ENCODE measurements at places on chromosomes 7 and 10.

DNA sequence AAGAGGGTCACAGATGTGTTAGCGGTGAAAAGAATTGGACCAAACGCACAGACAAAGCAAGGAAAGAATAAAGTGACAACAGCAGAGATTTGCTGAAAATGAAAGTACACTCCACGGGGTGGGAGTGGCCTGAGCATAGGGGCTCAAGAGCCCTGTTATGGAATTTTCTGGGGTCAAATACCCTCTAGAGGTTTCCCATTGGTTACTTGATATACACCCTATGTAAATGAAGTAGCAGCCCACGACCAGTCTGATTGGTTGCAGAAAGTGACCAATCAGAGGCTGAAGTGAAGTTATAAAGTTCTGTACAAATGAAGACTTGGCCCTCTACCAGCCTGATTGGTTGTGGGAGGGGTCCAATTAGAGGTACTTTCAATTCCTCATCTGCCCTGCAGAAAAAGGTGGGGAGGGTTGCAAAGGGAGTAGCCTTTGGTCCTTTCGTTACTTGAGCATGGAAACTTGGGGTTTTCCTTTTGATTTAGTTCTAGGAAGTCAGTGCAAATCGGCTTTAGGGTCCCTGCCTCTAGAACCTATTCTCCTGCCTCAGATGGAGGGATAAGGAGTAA, 125.6 kb upstream of the PRPS1L1 start:
- no peak for DNase-seq

GRCh38 chr10:71766717-71767419, 6.5 kb downstream of the VSIR start:
- no peak for DNase-seq

DNA sequence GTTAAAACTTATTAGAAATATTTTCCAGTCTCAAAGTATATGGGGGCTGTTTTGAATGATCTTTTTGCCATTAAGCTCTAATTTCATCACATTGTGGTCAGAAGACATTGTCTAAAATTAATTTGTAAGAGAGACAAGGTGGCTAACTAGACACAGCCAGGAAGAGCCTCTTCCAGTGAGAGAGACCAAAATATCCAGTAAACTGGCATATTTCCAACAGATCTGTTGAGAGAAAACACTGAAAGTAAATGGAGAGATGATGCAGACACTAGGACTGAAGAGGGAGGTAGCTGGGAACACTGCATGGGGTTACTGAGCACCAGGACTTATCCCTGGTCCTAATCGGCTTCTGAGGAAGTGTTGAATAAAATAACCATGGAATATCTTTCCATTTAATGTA, 101.5 kb upstream of the TAS2R16 start:
- no peak for DNase-seq

- no peak for DNase-seq
These were observed 48.4 kb upstream of the TRIM8 start for GRCh38 chr10:102595897-102596296.

DNA sequence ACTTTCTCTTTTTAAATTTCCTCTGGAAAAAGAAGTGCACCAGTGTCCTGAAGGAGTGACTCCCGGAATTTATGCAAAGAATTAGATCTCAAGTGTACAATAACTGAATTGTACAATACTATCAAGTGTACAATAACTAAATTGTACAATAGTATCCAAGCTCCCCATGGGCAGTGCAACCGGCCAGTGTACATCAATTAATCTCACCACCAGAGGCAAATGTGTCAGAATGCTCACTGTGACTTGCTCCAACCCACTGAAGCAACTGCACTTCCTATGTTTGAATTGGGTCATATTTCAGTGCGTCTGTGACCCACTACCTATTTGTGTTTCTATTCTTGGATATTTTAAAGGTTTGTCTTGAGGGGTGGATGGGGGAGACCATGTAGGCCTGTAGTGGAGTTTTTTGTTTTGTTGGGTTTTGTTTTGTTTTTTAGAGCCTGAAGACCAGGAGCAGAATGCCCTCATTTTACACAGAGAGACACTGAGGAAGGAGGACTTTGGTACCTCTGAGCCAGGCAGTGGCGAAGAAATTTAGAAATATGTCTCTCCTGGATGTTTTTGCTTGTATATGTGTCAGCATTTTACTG, 78.5 kb upstream of the CTTNBP2 start:
- no peak for DNase-seq

DNA sequence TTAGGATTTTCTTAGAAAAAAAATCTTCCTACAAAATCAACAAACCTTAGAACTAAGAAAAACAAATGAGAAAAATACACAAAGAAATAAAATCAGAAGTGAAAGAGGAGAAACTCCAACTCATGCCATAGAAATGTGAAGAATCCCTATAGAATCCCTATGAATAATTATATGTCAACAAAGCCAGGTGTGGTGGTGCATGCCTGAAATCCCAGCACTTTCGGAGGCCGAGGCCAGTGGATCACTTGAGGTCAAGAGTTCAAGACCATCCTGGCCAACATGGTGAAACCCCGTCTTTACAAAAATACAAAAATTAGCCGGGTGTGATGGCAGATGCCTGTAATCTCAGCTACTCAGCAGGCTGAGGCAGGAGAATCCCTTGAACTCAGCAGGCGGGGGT, 27.1 kb downstream of the ACSM6 start:
- DNase-seq, result no peak

- no peak for DNase-seq
These were observed 104.1 kb upstream of the LAMB4 start for GRCh38 chr7:108234281-108234680.

- no peak for DNase-seq
These were observed 54.2 kb downstream of the SLC39A12 start for GRCh38 chr10:18005781-18006456.

DNA sequence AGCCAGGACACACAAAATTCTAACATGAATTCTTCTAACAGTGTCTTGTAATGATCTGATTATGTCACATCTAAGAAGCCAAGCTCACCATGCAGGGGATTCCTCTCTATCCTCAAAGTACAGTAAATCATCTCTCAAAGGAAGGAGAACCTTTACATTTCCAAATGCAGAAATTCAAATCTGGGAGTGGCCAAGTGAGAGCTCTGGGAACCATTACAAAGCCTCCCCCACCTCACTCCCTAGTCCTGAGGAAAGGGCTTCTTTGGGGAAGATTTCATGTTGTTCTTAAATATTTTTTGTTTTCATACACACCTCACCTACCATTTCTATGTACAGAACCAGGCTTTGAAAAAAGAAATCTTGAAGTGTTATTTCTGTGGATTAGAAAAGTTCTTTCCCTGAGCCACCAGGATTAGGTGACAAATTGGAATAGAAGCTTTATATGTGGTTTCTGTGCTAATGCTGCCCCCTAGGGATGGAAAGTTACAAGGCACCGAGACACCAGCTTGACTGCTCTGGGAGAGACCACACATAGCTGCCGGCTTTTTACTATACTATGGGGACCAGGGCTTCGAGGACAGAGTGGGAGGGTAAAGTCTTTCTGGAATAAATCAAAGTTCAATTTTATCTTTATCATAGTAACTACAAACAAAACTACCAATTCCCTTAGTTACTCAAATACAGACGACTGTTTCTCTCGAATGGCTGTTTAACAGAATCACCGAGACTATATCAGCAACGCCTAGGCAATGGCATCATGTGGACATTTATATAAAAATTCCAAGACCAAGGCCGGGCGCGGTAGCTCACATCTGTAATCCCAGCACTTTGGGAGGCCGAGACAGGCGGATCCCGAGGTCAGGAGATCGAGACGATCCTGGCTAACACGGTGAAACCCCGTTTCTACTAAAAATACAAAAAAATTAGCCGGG, 116.1 kb downstream of the RNF216 start:
- peak; percentile 11 for DNase-seq

DNA sequence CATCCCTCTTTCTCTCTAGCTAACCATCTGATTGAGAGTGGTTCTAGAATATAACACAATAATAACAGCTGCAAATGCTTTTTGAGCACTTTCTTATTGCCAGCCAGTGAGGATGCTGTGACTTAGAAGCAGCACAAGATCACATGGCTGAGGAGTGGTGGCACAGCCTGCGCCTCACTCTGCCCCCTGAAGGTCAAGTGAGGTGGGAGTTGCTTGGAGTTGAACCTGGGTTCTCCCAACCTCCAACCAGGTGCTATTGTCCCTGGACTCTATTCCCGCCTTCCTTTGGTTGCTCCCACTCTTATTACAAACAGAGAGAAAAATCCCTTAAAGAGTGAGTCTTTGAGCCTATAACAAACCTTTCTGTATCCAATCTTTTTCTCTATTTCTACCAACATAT, 280.3 kb upstream of the PODXL start:
- DNase-seq, result no peak

GRCh38 chr10:93280699-93281366, 201.3 kb downstream of the MYOF start:
- DNase-seq, result no peak

DNA sequence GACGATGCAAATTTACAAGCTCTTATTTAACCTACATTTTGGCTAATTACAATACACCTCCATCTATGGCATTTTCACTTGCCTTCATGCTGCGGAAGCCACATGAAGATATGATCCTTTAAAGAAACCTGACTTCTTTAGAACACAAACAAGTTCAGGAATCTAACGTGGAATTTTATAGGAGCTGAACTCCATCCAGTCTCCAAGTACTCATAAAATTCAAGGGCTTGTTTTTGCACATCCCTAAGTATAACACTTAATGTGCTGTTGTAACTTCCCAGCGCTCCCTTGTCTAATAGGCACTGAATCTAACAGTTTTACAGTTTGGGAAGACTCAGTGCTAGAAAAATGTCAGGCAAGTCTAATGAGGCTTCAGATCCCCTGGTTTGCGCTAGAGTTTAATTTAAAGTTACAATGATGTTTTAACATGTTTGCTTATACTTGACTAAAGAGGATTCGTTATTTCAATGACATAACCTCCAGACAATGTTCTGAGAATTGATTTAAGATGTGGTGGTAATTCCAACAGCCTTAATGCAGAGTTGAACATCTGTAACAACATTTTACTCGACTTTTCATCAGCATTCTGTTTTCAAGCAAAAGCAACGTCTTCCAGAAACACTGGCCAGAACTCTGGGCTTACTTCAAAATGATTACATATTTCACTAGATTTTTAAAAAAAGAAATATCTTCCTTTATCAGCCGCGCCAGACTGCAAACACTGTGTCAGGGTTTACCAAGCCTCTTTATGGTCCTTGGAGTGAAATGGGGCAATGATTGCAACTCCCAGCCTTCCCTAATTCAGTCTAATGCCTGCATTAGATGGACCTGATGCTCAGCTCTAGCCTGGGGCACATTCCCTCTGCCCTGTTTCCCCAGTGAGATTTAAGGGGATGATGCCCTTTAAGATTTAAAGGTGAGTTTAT, 664.3 kb downstream of the KCNMA1 start:
- no peak for DNase-seq

GRCh38 chr7:104048055-104048454, 58.6 kb upstream of the RELN start:
- DNase-seq, result no peak

DNA sequence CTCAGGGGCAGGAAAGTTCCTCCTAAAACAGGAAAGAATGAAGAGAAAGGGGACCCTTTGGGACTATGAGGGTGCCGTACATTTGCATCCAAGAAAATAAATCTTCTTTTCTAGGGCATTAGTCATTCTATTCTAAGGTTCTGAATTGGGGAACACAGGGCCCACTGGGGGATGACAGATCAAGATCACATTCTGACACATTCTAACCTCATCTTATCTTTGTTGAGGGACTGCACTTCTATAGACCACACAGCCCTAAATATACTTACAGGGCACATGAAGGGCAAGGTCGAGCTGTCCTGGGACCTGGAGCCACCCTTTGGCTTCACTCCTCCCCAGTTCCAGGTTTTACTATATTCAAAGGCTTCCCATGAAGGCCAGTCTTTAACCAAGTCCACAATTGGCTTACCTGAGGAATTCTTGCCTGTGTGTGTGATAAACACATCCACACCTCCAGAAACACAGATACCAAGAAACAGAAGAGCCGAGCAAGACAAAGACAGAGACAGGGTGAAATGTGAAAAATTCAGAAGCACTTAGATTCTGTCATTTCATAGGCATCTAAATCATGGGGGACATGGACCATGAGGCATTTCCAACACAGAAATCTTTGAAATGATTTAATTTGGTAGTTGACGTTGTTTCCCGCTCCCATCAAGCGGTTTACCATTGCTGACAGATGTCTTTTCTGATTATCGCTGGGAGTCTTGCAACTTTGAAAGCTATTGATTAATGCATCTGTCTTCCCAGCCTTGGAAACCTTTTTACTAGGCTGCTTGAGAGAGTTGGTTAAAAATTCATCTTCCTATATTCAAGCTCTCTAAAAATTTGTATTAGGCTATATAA, 75.8 kb downstream of the CCDC71L start:
- DNase-seq, result no peak

GRCh38 chr10:8615118-8615517, 560.6 kb downstream of the GATA3 start:
- no peak for DNase-seq

DNA sequence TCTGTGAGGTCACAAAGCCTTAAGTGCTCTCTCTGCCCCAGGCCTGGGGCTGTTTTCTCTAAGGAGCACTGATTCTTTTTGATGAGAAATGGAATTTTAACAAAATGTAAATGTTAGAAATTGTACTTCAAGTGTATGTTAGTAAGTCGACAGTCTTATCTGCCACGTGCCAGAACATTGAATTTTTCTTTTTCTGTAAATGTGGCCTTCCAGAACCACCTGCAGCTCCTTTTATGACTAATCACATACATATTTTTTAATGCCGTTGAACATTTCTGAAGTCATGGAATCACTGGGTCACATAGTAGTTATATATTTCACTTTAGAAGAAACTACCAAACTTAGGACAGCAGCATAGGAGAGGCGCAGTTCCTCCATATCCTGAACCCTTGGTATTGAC, 38.0 kb downstream of the UBE3C start:
- DNase-seq, result no peak

DNA sequence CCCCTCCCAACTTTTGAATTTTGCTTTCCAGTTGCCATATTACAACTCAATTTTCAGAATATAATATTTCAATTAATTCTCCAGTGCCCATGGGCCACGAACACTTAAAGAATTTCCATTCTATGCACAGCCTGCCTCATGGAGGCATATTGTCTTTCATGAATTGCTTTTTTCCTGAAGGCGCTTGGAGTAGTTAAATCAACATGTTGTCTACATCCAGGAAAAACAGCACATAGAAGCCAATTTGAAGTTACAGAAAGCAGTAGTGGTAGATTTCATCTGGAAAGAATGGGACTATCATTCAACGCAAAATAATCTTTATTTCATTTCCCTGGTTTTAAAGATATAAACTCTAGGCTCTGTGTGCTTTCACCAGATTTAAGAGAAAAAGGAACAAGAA, 106.0 kb downstream of the NRP1 start:
- no peak for DNase-seq

- no peak for DNase-seq
These were observed 27.3 kb downstream of the DENND11 start for GRCh38 chr7:141674702-141675101.

- no peak for DNase-seq
These were observed 60.8 kb upstream of the EEPD1 start for GRCh38 chr7:36092221-36092771.

- no peak for DNase-seq
These were observed 22.9 kb upstream of the DUSP5 start for GRCh38 chr10:110474826-110475225.

GRCh38 chr10:30701451-30702173, 72.1 kb upstream of the LYZL2 start:
- DNase-seq, result peak; percentile 39
